ENCODE measurements at places on chromosomes 11 and 22.

DNA sequence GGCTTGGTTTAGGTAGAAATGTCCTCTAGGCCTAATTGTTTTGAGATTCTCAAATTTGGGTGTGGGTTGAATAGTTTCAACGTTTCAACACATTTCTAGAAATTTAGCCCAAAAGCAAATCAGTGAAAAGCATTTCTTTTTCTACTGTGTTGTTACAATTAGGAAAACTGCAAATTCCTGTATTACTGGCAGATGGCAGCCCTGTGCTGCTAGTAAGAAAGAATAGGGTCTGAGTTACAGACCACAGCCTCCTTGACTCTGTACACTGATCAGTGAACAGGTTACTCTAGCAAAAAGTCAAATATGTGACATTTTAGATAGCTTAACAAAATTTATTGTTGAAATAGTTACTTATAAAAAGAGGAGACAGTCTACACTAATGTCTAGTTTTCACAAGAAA lies 703.0 kb downstream of the JRKL start:
- DNase-seq = peak; percentile 34

GRCh38 chr22:42076764-42077485 lies 2.6 kb upstream of the SMDT1 start:
- DNase-seq = no peak

DNA sequence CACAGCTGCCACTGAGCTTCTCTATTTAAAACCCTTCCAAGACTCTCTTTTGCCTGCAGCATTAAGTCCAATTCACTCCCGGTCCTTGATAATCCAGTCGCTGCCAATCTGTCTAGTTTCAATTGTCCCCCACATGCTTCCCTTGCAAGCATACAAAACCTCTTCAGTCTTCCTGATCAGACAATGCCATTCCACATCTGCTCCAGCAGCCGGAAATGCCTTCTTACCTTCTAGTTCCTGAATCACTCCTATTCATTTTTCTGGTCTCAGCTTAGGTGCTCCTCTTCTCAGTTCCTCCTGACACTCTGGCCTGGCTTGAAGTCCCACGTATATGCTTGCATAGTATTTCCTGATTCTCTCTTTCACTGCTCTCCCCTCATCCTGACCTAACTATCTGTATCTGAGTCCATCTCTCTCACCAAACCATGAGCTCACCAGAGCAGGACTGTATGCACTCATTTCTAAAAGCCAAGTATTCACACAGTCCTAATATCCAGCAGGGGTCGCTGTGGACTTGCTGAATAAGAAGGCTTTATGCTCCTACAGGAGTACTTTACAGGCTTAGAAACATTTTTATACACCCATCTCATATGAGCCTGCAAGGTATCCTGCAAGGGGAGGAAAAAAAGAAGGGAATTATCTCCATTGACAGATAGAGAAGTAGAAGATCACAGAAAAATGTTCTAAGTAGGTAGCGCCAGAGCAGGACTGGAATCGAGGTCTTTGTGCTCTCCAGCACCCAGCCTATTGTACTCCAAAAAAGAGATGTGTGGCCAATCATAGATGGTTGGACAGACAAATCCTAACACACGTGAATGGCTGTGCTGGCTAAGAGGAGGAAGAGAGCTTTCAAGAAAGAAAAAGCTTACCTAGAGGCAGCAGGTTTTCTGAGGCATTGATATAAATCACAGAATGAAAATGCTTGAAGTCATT lies 19.2 kb downstream of the XRRA1 start:
- DNase-seq = peak; percentile 55

GRCh38 chr11:11265320-11265719 lies 87.7 kb downstream of the CSNK2A3 start:
- no peak for DNase-seq

DNA sequence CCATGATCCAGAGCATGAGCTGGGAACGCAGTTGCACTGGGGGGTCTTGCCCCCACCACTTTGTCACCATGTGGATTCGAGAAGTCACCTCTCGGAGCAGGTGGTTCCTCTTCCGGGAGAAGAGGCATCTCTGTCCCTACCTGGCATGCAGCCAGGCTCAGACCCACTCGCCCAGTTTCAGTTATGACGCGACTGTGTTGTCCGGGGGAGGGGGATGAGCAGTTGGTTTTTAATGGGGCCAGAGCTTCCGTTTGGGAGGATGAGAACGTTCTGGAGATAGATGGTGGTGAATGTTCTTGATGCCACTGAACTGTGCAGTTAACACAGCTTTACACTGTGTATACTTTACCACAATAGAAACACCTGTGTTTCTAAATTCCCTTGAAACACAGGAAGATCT lies 41.5 kb downstream of the DHCR7 start:
- DNase-seq = no peak

GRCh38 chr22:44424867-44425693 lies 73.0 kb downstream of the RTL6 start:
- DNase-seq = peak; percentile 8

DNA sequence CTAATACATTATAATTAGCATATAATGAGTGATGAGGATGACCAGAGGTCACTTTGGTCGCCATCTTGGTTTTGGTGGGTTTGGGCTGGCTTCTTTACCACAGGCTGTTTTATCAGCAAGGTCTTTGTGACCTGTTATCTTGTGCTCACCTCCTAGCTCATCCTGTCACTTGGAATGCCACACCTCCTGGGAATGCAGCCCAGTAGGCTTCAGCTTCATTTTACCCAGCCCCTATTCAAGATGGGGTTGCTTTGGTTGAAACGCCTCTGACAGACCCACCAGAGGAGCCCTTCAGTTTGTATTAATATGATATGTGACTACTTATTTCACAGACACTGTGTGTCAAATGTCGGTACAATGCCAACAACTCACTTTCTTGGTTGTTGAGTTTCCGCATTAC lies 20.2 kb downstream of the FOLR3 start:
- no peak for DNase-seq

GRCh38 chr11:2509481-2510001 lies 64.7 kb downstream of the KCNQ1 start:
- no peak for DNase-seq

DNA sequence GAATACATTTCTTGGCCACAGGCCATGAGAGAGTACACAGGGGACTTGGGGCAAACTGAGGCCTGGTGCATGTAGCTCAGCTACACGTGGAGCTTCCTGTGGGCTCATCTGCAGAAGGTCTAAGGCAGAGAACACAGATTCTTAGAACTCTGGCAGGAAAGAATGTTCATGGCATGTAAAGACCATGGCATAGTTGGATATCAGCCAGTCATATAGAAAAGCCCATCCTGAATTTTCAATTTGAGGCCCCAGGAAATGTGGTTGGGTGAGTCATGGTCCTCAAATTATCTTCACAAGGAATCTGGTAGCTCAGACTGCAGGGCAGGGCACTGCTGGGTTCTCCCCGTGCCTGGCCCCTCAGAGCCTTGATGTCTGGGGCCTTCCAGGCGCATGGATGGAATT lies 13.7 kb upstream of the ST3GAL4 start:
- no peak for DNase-seq

GRCh38 chr22:48880749-48881148 lies 946.9 kb downstream of the BRD1 start:
- no peak for DNase-seq

DNA sequence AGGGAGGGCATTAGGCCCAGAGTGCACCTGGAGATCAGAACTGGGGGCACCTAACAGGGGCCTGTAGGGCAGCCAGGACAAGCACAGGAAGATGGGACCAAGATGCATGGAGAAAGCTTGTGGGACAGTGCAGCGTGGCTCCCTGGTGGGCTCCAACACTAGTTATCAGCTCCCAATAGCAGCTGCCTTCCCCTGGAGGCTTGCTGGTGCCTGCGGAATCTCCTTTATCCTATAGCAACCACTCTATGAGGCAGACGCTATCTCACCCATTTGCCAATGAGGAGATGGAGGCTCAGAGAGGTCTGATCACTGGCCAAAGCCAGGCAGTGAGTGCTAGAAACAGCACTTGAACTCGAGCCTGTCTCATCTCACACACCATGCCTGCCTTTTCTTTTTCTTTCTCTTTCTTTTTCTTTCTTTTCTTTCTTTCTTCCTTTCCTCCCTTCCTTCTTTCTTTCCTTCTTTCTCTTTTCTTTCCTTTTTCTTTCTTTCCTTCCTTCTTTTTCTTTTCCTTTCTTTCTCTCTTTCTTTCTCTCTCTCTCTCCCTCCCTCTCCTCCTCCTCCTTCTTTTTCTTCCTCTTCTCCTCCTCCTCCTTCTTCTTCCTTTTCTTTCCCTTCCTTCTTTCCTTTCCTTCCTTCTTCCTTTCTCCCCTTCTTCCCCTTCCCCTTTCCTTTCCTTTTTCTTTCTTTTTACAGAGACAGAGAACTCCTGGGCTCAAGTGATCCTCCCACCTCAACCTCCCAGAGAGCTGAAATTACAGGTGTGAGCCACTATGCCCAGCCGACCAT lies 16.1 kb upstream of the SEC14L4 start:
- no peak for DNase-seq

GRCh38 chr22:45533703-45534102 lies 31.0 kb downstream of the FBLN1 start:
- no peak for DNase-seq

- no peak for DNase-seq
Observed at GRCh38 chr11:94549146-94549545, 5.4 kb downstream of the FUT4 start.

- DNase-seq = peak; percentile 45
Observed at GRCh38 chr22:36435516-36436415, 45.7 kb downstream of the TXN2 start.
